ENCODE measurements at places on chromosomes 1 and 21.

GRCh38 chr1:85692730-85693314 is 15.4 kb downstream of the ZNHIT6 start:
- no peak overlapping the region for H3K27ac ChIP-seq
- H3K36me3 ChIP-seq, result no peaks in the 10 kb centered on the region
- H3K4me3 ChIP-seq, result no peak overlapping the region
- no peak for DNase-seq
- no peaks in the 10 kb centered on the region for H3K4me1 ChIP-seq

- H3K27me3 ChIP-seq, result no peaks in the 10 kb centered on the region
- DNase-seq, result peak; percentile 41
- H3K4me3 ChIP-seq, result no peak overlapping the region
- no peaks in the 10 kb centered on the region for H3K4me1 ChIP-seq
- H3K27ac ChIP-seq, result no peak overlapping the region
- H3K36me3 ChIP-seq, result no peaks in the 10 kb centered on the region
These were observed 86.8 kb downstream of the KCNJ6 start for GRCh38 chr21:37829447-37829846.

DNA sequence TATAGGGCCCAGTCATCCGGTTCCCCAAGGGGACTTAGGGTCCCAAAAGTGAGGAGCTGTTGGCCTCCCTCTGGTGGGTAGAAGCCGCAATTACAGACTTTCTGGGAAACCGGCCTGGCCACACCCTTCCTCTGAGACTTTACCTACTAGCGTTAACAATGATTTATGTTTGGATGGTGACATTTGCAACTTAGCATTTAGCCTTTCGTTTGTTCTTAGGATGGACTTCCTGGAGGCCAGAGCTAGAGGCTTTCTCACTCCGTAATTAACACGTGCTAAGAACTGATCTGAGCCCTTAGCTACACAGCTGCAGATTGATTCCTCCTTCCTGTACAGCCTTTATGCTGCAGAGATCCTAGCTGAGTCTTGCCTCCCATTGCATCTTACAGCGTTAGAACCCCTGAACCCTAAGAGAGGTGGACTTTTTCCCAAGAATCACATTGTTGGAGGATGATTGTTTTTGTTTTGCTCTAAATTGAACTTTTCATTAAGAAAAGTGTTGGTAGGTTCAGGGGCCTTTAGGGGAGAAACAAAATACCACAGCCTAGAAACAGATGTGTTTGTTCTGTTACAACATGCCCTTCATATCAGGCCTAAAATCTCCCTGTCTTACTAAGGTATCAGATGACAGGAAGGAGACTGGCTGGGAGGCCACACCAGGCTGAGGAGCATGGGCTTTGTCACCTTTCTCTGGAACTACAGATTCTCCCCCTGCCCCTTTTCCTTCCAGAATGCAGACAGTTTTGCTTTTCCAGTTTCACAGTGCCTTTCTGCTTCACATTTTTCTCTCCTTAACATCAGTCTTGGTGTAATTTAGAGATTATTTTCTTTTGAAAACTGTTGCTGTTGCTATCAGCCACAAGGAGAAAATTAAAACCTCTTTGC is 1.9 kb downstream of the S100A11 start:
- no peaks in the 10 kb centered on the region for H3K36me3 ChIP-seq
- no peak overlapping the region for H3K27ac ChIP-seq
- no peaks in the 10 kb centered on the region for H3K27me3 ChIP-seq

GRCh38 chr1:17045150-17045549 is 8.7 kb downstream of the SDHB start:
- no peaks in the 10 kb centered on the region for H3K36me3 ChIP-seq
- H3K4me1 ChIP-seq, result peaks cover 8% of the 10 kb centered on the region
- DNase-seq, result no peak
- H3K4me3 ChIP-seq, result no peak overlapping the region

- no peak overlapping the region for H3K4me3 ChIP-seq
- H3K36me3 ChIP-seq, result no peaks in the 10 kb centered on the region
- H3K4me1 ChIP-seq, result peaks cover 20% of the 10 kb centered on the region
- no peaks in the 10 kb centered on the region for H3K27me3 ChIP-seq
- no peak for DNase-seq
- H3K27ac ChIP-seq, result no peak overlapping the region
These were observed 2.1 kb downstream of the CLCC1 start for GRCh38 chr1:108961198-108961597.

All from adrenal gland (tissue), 19 donors.